ENCODE measurements at places on chromosomes 1 and 21. TPM values are rescaled to one million over a fixed set of nuclear protein-coding genes. Genes with fewer than 3 reads are reported as not detected.

Gene KRTAP12-2
- total RNA-seq, result not detected

Gene COA7
- 19.1 TPM for total RNA-seq

Gene SFT2D2
- 89.3 TPM for total RNA-seq

Gene ZNF695
- total RNA-seq, result 0.44 TPM

Gene PTPN7
- 5.5 TPM for total RNA-seq

Gene CFHR5
- not detected for total RNA-seq

Gene LCE1F
- total RNA-seq, result not detected

Gene P3R3URF
- not detected for total RNA-seq

Gene LCE1B
- total RNA-seq, result not detected

Gene B3GALT2
- total RNA-seq, result 0.25 TPM

Gene SPRR1B
- total RNA-seq, result not detected

Gene FBXO2
- total RNA-seq, result 10.2 TPM

Gene TACSTD2
- total RNA-seq, result 502 TPM

Gene STUM
- 1.6 TPM for total RNA-seq

Gene KIFAP3
- 32.9 TPM for total RNA-seq

Gene PRAMEF8
- total RNA-seq, result not detected

Gene PCP4L1
- 1.3 TPM for total RNA-seq

Gene MMP23B
- 7.1 TPM for total RNA-seq

Gene CYP4A22
- total RNA-seq, result 4.1 TPM

Gene CCDC17
- 3.0 TPM for total RNA-seq

Gene DENND2C
- 2.5 TPM for total RNA-seq

Gene CLEC20A
- total RNA-seq, result 0.47 TPM

Gene TSSK3
- 4.3 TPM for total RNA-seq

Gene LMOD1
- 33.3 TPM for total RNA-seq

Gene PTGFR
- total RNA-seq, result 3.7 TPM

Gene AGL
- total RNA-seq, result 19.8 TPM

Gene NBPF6
- not detected for total RNA-seq

Gene OR14I1
- total RNA-seq, result not detected

Gene DDR2
- 19.8 TPM for total RNA-seq

Gene FCGR1A
- total RNA-seq, result 18.0 TPM

Gene SIPA1L2
- 20.2 TPM for total RNA-seq

Gene HPDL
- 0.66 TPM for total RNA-seq

Gene OR2W3
- not detected for total RNA-seq

Gene SLAMF6
- 5.5 TPM for total RNA-seq

Gene USP16
- 35.8 TPM for total RNA-seq

Gene VPS72
- 52.6 TPM for total RNA-seq

Gene PRAMEF26
- total RNA-seq, result not detected

Gene OR2G2
- not detected for total RNA-seq

Gene LIPI
- not detected for total RNA-seq

Data from kidney (tissue), 22 donors.